ENCODE measurements at places on chromosomes 12 and 14.

DNA sequence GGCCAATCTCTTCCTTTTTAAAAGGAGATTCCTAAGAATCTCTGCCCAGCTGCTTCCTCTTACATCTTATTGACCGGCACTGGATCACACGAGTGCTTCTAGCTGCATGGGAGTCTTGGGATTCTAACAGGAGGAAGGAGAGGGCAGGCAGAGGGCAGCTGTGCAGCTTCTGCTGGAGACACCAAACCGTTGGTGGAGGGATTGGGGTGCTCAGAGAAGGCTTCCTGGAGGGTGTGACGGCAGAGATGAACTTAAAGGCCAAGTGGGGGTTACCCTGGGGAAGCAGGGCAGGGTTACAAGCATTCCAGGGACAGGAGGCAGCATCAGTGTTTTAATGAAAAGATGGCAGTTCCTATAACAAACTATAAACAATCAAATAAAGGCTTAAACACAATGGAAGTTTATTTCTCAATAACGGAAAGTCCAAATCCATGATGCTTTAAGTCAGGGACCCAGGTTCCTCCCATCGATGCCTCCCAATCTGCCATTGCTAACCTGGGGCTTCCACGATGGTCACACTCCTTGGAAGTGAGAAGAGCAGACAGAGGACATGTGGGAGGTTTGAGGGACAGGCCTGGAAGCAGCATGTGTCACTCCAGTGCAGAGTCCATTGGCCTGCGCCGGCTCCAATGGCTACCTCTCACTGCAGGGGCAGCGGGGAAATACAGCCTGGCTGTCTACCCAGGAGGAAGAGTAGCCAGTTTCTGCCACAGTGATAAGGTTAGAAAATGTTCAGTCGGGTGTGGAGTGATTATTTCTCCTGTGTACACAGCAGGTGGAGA is 53.1 kb upstream of the DDX11 start:
- DNase-seq = no peak

DNA sequence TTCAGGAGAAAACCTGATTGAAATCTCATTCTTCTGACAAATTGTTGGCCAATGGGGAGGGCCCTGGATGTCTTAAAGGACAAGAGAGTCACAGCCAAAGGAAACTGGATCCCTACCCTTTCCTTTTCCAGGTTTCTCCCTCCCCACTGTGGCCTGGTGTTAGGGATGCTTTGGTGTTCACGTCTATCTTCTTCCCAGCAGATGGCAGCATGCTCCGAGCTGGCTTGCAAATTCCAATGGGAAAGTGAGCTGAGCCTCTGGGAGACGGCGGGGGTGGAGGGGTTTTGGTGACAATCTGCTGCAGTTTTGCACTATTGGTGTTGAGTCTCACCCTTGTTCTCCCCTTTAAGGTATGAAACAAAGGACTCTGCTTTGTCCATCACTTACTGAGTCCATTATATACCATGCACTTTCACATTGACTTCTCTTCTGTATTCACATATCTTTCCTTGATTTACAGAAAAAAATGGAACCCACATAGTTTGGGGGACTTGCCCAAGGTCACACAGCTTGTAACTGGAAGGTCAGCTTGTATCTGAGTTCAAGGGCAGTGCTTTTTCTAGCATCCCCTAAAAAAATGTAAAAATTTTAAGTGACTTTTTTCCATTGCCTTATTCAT is 39.3 kb downstream of the CCDC177 start:
- DNase-seq = no peak

DNA sequence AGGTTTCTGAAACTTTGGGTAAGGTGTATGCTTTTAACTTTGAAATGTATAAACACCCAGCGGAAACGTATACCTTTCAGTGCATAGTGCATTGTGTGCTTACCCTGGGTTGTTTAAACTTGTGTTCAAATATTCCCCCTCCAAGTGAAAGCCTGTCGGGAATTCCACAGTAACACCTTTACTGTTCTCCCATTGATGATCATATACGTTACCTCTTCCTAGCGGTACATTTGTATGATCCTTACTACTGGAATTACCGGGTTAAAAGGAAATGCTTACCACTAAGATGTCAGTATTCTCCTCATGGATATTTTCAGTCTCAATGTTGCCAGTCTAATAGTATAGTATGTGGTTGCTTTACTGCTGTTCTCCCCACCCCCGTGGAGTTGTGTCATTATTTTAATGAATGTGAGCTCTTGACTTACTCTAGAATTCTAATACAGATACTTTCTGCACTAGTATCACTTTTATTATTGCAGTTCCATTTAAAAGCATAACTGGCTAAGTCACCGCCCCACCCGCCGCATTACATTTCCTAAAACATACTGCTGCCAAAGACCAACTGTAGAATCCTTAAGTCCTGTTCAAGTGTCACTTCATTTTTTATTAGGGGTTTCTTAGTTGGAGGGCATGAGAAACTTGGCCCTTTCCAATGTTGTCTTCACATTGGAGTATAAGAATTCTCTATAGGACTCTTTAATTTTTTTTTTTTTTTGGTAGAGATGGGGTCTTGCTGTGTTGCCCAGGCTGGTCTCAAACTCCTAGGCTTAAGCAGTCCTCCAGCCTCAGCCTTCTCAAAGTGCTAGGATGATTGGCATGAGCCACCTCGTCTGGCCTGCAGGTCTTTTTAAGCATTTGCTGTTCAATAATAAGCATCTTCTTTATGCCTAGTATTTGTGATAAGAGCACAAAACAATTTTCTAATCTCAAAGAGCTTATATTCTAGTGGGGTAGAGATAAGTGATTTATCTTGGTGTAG is 24.9 kb downstream of the NUDT4 start:
- no peak for DNase-seq

GRCh38 chr12:3381059-3382047 is 109.7 kb upstream of the PRMT8 start:
- no peak for DNase-seq

DNA sequence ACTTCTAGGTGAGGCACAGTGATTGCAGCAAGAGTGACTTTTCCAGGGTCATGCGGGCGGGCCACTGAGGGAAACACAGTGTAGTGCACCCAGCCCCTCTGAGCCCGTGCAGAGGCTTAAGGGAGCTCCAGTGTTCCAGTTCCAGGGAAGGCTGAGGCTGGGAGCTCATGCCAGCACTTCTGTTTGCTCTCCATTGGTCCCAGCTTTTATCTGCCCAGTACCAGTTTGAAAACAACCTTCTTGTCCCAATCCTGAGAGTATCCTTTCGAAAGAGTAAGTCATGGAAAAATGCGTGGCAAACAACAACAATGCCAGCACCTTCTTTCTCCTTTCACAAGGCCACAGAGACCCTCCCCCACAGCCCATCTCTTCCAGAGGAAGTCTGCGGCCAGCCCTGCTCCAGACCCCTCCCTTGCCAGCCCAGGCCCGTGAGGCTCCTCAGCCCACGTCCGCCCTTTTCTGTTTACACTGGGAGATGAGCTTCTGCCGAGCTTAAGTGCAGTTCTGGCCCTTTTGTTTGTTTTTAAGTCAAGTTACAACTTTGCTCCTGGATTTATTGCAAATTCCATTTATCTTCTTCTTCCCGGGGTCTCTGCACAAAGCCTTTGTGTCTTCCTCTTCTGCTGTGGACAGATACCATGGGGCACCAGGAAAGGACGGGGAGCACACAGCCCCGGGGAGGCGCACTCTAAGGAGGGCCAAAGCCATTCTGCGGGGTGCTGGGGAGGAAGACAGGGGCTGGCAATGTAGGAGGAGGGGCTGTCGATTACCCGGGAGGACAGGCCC is 185.6 kb downstream of the ZFP36L1 start:
- no peak for DNase-seq

All from stimulated activated CD8-positive, alpha-beta memory T cell treated with anti-CD3 and anti-CD28 coated beads, Interleukin-15, amount 100 ng/mL, for 4 hours (primary cell).